ENCODE measurements at places on chromosomes 12 and 14.

DNA sequence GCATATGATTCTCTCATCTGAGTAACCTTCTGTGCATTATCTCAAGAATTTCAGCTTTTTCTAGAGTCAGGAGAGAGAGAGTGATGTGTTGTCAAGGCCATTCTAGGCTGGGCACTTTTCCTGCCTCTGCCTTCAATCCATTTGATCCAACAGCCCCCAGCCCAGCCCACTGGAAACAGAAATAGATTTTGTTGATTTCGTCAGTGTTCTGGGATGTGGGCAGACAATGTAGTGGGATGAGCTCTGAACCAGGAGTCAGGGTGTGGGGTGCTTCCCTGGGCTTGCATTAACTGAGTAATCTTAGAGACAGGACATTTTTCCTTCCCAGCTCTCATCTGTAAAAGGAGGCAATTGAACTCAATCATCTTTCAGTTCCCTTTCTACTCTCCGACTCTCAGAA lies 42.5 kb upstream of the RPH3A start:
- no peaks in the 10 kb centered on the region for H3K27me3 ChIP-seq
- no peak for DNase-seq
- no peaks in the 10 kb centered on the region for H3K4me1 ChIP-seq
- no peak overlapping the region for H3K27ac ChIP-seq

DNA sequence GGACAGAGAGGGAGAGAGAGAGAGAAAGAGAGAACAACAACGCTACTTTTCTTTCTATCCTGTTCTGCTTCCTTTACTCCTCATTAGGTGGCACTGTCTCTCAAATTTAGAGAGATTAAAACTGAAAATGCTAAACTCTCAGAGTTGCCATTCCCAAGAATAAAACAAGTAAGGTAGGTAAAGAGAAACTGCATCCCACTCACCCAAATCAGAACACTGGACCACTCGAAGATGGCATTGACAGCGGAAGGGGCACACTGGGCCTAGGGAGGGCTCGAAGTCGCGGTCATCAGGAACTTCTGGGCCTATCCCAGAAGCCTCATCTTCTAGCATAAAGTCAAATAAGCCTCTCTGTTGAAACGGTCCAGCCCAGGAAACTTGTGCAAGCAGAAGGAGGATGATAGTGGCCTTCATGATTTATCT lies 4.5 kb downstream of the DCN start:
- peak overlapping the region; percentile 42 for H3K4me3 ChIP-seq
- H3K4me1 ChIP-seq = no peaks in the 10 kb centered on the region
- no peak for DNase-seq
- H3K36me3 ChIP-seq = no peaks in the 10 kb centered on the region

- no peak for DNase-seq
- no peaks in the 10 kb centered on the region for H3K27me3 ChIP-seq
- H3K27ac ChIP-seq = no peak overlapping the region
- H3K4me3 ChIP-seq = no peak overlapping the region
Measured at GRCh38 chr14:58138031-58138713, 13.8 kb downstream of the ARMH4 start.

GRCh38 chr12:116955382-116956021 lies 44.8 kb downstream of the FBXW8 start:
- H3K4me1 ChIP-seq = peaks cover 7% of the 10 kb centered on the region
- H3K27me3 ChIP-seq = no peaks in the 10 kb centered on the region
- H3K4me3 ChIP-seq = no peak overlapping the region
- peak; percentile 71 for DNase-seq

GRCh38 chr14:59543873-59544272 lies 32.7 kb downstream of the CCDC175 start:
- no peaks in the 10 kb centered on the region for H3K27me3 ChIP-seq
- H3K27ac ChIP-seq = no peak overlapping the region

DNA sequence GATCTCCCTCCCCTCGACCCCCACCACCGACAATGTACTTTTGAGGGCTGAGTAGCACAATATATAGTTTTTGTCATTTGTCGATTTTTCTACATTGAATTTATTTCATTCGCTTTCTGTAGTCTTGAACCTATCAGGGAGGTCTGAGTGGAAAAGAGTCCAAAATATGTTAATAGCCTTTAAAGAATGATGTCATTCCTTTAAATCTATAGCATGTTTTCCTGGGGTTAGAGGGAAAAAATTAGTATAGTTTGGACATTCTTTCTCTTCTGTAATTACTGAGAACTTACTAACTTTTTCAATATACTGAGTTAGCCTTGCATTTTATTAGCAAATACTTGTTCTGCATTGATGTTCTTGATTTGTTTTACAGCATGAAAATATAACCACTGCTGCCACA lies 55.9 kb downstream of the ARL1 start:
- H3K27me3 ChIP-seq = no peaks in the 10 kb centered on the region
